H1 (cell line): ENCODE measurements at places on chromosomes 1 and 21.

DNA sequence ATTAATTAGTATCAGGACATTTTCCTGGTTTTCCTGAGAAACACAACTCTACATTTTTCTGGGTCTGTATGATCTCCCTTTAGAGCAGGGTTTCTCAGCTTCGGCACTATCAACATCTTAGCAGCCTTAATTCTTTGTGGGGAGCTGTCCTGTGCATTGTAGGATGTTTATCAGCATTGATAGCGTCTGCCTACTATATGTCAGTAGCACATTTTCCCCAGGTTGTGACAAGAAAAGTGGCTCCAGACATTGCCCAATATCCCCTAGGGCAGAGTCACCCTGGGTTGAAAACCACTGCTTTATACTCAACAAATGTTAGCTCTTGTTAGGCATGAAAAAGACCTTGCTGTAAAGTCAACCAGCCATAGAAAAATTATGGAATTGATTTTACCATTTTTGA lies 195.1 kb upstream of the FMN2 start:
- H3K27ac ChIP-seq = no peak overlapping the region
- H3K27me3 ChIP-seq = no peaks in the 10 kb centered on the region
- H3K36me3 ChIP-seq = no peaks in the 10 kb centered on the region
- no peaks in the 10 kb centered on the region for H3K4me1 ChIP-seq
- DNase-seq = no peak

- no peak overlapping the region for H3K4me3 ChIP-seq
- no peaks in the 10 kb centered on the region for H3K27me3 ChIP-seq
- no peaks in the 10 kb centered on the region for H3K4me1 ChIP-seq
- no peak overlapping the region for H3K27ac ChIP-seq
Measured at GRCh38 chr1:108119500-108119899, 80.6 kb downstream of the SLC25A24 start.

DNA sequence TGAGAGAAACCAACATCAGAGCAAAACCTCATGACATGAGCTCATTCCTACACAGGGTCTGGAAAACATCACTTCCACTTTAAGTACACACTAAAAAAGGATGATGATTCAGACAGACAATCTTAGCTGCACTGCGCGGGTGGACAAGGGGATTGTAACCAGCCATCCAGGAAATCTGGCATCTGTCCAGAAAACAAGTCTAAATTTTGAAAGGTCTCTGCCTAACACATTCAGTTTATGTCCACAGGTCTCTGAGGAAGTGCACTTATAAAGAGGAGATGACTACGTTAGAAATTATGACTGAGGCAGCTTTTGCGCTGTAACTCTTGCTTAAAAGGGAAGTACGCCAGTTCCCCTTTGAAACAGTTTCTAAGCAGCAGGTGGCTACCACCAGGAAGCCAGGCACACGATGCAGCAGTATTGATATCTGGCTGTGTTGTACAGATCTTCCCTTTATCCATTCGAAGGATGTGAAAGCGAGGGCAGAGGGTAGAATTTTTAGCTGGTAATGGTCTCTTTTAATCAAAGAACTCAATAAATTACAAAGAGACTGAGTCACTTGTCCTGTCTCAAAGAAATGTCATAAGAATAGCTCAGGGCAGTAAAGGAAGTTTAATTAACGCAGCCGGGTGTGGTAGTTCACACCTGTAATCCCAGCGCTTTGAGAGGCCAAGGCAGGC lies 128.0 kb downstream of the SETD4 start:
- H3K27me3 ChIP-seq = no peaks in the 10 kb centered on the region
- H3K27ac ChIP-seq = no peak overlapping the region
- no peaks in the 10 kb centered on the region for H3K36me3 ChIP-seq

DNA sequence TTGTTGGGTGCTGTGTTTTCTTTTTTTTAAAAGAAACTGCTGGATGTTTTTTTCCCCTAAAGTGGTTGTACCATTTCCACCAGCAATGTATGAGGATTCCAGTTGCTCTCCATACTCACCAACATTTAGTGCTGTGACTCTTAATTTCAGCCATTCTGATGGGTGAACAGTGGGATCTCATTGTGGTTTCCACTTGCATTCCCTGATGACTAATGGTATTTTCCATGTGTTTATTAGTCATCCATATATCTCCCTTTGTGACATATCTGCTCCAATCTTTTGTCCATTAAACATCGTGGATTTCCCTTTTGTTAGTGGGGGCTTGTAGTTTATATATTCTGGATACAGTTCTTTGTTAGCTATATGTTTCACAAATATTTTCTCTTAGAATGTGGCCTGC lies 206.0 kb downstream of the CAMTA1 start:
- no peak for DNase-seq
- H3K27ac ChIP-seq = no peak overlapping the region
- H3K4me3 ChIP-seq = no peak overlapping the region
- peaks cover 14% of the 10 kb centered on the region for H3K4me1 ChIP-seq
- no peaks in the 10 kb centered on the region for H3K36me3 ChIP-seq

DNA sequence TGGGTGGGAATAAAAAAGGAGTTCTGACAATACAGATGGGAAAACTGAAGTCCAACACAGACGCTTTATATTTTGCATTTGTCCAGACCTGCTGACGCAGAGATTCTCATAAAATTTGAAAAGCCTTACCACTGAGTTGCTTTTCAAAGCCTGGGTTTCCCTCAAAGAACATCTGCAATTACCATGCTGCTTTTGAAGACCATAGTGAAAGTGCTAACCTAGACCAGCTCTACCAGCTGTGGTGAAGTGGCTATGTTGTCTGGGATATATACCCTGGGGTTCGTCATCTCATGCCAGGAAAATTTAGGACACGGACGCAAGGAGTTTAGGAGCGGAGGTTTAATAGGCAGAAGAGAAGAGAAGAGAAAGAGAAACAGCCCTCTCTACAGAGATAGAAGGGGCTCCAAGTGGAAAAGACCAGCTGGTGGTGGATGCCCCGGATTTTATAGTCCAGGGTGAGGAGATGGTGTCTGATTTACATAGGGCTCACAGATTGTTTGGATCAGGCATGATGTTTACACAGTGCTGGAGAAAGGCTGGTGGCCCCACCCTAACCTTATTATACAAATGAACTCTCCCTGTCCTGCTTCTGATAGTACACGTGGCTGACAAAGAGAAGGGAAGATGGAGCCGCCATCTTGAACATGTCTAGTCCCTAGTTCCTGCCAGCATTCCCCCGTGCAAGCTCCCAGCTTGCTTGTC lies 73.8 kb downstream of the AK4 start:
- no peaks in the 10 kb centered on the region for H3K27me3 ChIP-seq
- no peak overlapping the region for H3K27ac ChIP-seq
- no peaks in the 10 kb centered on the region for H3K36me3 ChIP-seq
- DNase-seq = no peak

- DNase-seq = no peak
- H3K27me3 ChIP-seq = no peaks in the 10 kb centered on the region; the same call in 1 of the 2 replicates
- no peak overlapping the region for H3K4me3 ChIP-seq
Measured at GRCh38 chr1:228365271-228366061, 41.2 kb downstream of the TRIM11 start.

DNA sequence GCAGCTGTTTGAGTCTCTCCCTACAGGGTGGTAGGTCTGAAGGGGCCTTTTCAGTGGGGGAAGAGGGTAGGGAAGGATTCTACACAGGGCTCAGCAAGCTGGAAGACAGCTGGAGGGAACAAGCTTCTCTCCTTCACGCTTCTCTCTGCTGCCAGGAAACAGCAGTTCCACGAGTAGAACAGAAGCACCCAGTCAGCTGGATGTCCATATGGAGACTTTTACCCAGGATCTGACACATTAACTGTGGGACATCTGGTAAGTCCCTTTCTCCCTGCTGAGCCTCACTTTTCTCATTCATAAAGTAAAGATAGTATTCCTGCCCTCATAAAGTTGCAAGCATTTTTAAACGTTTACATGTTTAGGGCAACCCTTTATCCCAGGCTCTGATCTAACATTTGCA lies 280.3 kb downstream of the OMA1 start:
- H3K27me3 ChIP-seq = no peaks in the 10 kb centered on the region
- no peak overlapping the region for H3K4me3 ChIP-seq
- DNase-seq = no peak
- H3K27ac ChIP-seq = no peak overlapping the region

GRCh38 chr1:18653367-18653766 lies 22.7 kb downstream of the PAX7 start:
- no peaks in the 10 kb centered on the region for H3K36me3 ChIP-seq
- no peak overlapping the region for H3K27ac ChIP-seq
- peaks cover 28% of the 10 kb centered on the region for H3K4me1 ChIP-seq

- H3K27me3 ChIP-seq = no peaks in the 10 kb centered on the region
- H3K36me3 ChIP-seq = no peaks in the 10 kb centered on the region
- no peak for DNase-seq
- H3K4me1 ChIP-seq = no peaks in the 10 kb centered on the region
Measured at GRCh38 chr1:101207891-101208290, 28.9 kb upstream of the S1PR1 start.

DNA sequence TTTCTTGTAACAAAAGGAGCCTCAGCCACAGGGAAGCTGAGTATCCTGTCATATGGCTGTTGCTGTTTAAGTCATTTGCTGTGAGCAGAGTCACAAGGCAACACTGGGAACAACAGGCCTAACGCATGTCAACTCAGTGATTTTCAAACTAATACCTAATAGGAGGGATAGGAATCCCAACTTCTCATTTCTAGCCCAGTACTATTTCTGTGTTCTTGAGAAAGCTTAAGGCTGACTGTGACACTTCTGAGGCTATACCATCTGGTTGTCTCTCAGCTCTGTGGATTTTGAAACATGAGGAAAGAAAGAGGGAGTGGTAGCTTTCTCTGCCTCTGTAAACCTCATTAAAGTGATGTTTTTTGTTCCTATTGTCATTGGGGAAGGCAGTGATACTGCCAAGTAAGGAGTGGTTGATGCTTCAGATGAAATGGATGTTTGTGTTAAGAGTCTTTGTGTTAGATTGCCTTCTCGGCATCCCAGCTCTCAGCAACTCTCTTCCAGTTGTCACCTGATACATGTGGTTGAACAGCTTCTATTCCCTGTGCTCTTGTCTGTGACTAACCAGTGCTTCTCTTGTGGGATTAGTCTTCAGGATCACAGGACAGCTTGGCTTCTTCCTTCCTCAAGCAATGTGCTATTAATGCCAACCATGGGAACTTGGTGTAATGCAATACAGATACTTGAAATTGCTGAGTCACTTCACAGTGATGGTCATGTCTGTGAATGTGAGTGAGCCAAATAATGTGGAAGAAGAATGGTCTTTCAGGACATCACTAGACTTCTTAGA lies 166.8 kb upstream of the IVNS1ABP start:
- no peaks in the 10 kb centered on the region; the same call in 1 of the 2 replicates for H3K4me1 ChIP-seq
- H3K27ac ChIP-seq = no peak overlapping the region
- no peak overlapping the region for H3K4me3 ChIP-seq

- no peaks in the 10 kb centered on the region for H3K27me3 ChIP-seq
- no peak overlapping the region for H3K4me3 ChIP-seq
- DNase-seq = no peak
- H3K27ac ChIP-seq = no peak overlapping the region
- no peaks in the 10 kb centered on the region for H3K36me3 ChIP-seq
Measured at GRCh38 chr1:53583021-53583867, 124.0 kb downstream of the DMRTB1 start.

DNA sequence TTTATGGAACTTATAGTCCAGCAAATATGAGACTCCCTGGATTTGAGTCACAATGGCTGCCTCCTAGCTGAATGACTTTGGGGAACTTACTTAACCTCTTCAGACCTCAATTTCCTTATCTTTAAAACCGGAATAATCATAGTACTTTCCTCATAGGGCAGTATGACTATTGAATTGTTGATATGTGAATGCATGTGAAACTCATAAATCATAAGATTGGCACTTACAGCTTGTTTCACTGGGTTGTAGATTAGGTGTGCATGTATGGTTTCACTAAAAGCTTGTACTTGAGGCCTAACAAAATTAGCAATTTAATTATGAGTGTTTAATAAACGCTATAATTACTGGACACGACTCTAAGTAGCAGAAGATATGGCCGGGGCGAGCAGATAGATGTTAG lies 72.5 kb downstream of the ST6GALNAC5 start:
- no peaks in the 10 kb centered on the region for H3K36me3 ChIP-seq
- no peak overlapping the region for H3K4me3 ChIP-seq
- no peak for DNase-seq
- H3K4me1 ChIP-seq = no peaks in the 10 kb centered on the region
- no peaks in the 10 kb centered on the region for H3K27me3 ChIP-seq

DNA sequence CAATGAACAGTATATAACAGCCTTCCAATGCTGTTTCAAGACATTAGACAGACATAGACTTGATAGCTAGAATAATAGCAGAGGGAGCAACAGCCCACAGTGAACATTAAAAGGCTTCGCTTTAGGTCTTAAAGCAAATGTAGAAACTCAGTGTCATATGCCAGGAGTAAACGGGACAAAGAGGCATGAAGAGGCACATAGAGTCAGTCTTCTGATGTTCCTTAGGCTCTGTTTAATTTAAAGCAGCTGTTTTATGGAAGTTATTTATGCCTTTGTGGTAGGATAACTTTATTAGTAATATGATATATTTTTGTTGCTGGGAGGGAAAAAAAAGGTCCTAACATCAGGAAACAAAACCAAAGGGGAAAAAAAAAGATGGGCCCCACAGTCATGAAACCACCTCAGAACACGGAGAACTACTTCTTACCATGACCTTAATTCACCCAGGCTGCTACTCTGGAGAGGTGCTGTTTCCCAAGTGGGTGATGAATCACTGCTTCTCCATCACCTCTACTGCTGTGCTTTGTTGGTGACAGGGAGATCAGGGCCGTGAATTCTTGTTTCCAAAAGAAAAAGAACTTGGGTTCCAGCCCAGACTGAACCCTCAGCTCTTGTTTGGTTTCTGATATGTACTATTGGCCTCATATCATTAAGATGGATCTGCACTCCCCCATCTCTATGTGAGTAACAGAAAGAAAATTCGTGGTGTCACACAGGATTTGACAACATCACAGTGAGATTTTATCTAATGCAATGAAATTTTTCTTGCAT lies 616.9 kb downstream of the KIF26B start:
- H3K36me3 ChIP-seq = no peaks in the 10 kb centered on the region
- no peak overlapping the region for H3K27ac ChIP-seq
- no peak for DNase-seq

DNA sequence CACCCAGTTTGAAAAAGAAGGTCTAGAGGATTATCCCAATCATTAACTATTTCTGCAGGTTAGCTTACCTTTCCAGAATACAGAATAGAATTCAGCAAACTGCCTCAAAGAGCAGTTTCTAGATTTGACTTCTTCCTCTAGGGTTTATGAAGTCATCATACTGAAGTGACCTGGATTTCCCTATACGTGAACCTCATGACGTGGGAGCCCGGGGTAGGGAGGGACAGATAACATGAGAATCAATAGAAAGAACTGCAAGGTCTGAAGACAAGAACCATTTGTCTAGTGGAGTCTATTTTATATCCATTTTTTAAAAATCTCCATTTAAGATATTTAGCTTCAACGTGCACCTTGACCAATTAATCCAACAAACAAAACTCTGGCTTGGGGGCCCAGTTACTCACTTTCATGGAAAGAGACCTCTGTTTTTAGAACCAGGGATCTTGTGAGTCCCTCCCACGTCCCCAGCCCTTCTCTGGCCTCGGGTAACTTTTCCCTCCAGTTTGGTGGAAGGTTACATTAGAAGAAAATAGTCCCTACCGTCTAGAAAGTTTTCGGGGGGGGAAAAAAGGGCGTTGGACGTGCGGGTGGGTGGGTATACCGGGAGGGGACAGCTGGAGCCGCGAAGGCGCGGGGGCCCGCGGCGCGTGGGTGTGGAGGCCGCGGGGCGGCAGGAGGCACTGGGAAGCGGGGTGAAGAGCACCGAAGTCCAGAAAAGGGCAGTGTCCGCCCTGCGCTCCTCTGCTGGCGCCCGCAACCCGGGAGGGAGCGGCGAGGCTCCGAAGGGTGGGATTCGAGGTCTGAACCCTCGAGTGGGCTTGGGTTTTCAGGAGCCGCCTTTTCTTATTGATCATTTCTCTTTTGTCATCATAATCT lies 13.8 kb upstream of the POGZ start:
- DNase-seq = no peak
- no peak overlapping the region; the same call in 1 of the 2 replicates for H3K27ac ChIP-seq
- H3K27me3 ChIP-seq = no peaks in the 10 kb centered on the region
- H3K4me3 ChIP-seq = peak overlapping the region; percentile 48
